ENCODE measurements at places on chromosomes 2 and 18.
A peak's percentile ranks its signal among the peaks of the same experiment; 100 is the strongest.

- no peak for DNase-seq
Measured at GRCh38 chr2:161232571-161232970, 72.3 kb downstream of the TANK start.

DNA sequence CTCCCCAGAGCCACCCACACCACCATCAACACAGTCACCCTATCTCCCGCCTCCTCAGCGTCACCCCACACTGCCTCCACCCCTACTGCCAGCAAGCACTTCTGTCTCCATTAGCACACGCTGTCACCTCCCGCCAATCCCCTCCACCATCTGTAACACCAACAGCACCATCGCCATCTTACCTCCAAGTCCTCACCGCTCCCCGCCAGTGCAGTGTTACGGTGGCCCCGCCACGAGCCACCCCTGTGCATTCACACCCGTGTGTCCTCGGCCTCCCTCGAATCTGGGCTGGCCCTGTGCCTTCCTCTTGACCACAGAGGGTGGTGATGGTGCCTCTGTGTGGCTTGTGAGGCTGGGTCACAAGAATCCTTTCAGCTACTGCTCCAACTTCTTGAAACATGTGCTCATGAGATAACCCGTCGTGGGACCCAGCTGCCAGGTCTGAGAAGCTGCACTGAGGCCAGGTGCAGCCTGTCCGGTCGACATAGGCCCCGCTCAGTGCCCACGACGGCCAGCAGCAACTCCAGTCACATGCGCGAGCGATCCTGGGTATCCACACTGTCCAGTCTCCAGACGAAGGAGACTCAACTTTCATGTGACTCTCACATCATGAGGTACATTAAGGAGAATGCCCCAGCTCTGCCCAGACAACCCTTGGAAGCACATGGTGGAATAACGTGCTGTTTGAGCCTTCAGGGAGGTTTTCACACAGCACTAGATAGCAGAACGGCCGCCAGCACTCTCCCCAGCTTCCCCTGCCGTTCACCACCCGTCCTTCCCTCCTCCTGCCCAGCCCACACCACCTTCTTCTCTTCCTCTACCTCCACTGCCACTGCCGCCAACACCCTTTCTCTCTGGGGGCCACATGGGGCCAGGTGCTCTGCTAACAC, 72.6 kb upstream of the ASB18 start:
- DNase-seq, result no peak

GRCh38 chr2:176136374-176137251, 7.1 kb downstream of the HOXD8 start:
- no peak for DNase-seq

- no peak for DNase-seq
Measured at GRCh38 chr2:158997037-158997790, 28.8 kb downstream of the TANC1 start.

DNA sequence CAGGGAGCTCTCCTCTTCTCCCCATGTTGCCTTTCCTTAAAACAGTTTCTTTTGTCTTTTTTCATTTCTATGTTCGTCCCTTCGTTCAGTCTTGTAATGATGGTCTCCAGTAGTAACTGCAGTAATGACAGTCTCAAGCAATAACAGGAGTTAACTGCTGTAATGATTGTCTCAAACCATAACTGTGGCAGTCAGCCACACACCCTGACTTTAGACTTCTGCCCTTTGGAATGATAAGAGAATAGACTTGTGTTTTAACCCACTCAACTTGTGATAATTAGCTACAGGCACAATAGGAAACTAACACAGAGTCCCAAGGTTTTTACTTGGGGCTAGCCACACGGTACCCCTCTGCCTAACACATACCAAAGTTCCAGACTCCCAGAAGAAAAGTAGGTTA, 12.1 kb downstream of the TMEM131 start:
- no peak for DNase-seq

DNA sequence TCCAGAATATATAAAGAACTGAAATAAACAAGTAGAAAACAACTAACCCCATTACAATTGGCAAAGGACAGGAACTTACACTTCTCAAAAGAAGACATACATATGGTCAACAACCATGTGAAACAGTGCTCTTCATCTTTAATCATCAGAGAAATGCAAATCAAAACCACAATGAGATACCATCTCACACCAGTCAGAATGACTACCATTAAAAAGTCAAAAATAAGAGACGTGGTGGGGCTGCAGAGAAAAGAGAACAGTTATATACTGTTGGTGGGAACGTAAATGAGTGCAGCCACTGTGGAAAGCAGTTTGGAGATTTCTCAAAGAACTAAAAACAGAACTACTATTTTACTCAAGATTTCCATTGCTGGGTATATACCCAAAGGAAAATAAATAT, 1696.3 kb upstream of the TMEFF2 start:
- DNase-seq, result peak; percentile 10

DNA sequence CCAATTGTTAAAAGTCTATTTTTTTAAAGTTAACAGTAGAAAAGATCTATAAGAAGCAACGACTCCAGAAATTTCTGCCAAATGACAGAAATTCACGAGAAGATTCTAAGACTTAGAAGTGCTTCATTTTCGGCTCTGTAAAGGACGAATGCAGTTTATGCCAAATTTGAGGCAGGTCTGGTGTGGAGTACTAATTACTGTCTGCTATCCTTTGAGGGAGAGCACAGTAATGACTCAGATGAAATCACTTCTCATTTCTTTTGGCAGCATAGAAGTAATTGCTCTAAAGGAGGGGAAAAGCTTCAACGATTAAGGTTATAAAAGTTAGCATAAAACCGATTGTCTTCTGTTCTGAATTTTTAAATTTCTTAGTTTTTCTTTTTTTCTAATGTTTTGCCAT, 11.4 kb downstream of the G6PC2 start:
- no peak for DNase-seq

GRCh38 chr2:54628418-54628817, 95.0 kb upstream of the EML6 start:
- no peak for DNase-seq

- no peak for DNase-seq
Measured at GRCh38 chr2:82656420-82656819, 1802.7 kb downstream of the SUCLG1 start.

GRCh38 chr2:119645173-119645855, 33.7 kb upstream of the TMEM177 start:
- no peak for DNase-seq

GRCh38 chr18:48527461-48527860, 11.4 kb upstream of the CTIF start:
- DNase-seq, result no peak

- DNase-seq, result no peak
Measured at GRCh38 chr2:233801357-233802131, 23.4 kb downstream of the MROH2A start.

DNA sequence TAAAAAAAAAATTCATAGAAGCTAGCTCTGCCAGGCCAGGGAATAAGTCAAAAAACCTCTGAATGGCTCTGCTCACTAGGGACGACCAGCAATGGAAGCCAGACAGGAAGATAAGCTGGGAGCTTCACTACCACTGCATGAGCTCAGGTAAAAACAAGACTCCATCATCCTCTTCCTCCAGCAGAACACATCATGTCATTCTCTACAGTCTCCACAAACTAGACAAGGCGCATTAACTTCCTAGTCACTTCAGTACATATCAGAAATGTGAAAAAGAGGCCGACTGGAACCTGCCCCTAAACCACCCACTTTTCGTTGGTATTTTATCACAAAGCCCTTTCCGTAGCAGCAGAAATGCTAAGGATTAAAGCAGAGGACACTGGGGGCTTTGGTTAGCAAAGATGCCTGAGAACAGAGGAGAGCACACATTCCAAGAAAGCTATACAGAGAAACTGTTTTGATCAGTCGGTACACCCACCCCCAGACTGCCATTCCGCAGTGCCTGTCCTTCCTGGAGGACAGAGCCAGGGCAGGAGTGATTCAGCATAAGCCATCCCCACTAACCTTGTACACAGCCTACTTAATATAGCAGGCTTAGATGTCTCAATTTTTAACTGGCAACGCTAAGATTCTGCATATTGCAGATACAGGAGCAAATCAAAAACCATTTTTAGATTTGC, 53.4 kb downstream of the AAK1 start:
- DNase-seq, result no peak

- DNase-seq, result no peak
Measured at GRCh38 chr18:56568986-56569385, 69.4 kb downstream of the TXNL1 start.

- no peak for DNase-seq
Measured at GRCh38 chr2:196247976-196248280, 76.5 kb upstream of the STK17B start.

- no peak for DNase-seq
Measured at GRCh38 chr18:42533009-42533575, 578.1 kb downstream of the PIK3C3 start.

DNA sequence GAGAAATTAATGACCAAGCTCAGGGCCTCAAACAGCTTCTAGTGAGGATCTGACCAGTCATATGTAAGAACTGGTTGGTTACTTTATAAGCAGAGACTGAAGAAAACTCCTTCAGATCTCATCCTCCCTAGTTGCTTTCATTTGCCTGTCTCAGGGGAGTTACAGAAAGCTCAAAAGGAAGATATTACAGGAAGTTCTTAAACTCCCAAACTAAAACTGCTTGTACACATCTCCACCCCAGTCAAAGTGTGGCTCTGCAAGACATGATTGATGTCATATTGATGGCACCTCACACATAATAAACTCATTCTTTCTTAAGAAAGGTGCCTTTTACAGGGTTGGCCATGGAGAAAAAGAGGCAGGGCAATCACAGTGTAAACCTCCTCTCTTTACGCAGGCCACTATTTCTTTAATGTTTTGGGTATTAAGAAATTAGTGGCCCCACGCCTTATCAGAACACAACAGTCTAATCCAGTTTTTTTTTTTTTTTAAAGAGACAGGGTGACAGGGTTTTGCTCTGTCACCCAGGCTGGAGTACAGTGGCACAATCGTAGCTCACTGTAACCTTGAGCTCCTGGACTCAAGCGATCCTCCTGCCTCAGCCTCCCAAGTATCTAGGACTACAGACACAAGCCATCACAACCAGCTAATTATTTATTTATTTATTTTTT, 62.6 kb upstream of the STK17B start:
- no peak for DNase-seq

- DNase-seq, result no peak
Measured at GRCh38 chr2:43840965-43841364, 2.2 kb downstream of the ABCG8 start.

GRCh38 chr2:196131949-196132925, 39.1 kb downstream of the STK17B start:
- no peak for DNase-seq

DNA sequence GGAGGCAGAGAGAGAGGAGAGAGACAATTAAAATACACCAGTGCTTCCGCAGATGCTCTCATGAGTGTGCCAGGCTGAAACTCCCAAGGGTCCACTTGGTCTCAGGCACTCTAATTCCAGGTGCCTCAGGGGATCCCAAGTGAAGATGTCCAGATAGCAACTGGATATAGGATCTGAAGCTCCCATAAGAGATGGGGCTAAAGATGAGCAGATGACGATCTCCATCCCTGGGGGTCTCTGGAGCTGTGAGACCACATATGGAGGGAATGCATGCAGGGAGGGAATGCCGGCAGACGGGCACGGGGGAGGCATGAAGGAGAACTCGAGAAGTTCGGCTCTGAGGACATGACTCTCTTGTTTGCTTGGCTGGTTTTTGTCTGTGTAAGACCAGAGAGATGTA, 223.7 kb upstream of the RAB6C start:
- peak; percentile 23 for DNase-seq

DNA sequence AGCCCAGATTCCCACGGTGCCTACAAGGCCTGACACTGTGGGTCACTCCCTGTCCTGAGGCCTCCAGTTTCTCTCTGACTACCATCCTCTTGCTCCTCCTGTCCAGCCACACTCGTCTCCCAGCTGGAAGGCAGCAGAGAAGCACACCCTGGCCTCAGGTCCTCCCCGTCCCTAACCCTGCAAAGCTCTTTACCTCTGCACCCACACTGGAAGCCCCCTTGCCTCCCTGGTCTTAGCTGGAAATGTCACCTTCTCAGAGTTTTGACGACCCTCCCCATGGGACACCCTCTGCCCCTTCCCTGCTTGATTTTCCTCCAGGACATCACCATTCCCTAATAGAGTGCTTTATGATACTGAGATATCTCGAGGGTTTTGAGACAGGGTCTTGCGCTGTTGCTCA, 10.6 kb downstream of the RNU2-63P start:
- DNase-seq, result no peak

- no peak for DNase-seq
Measured at GRCh38 chr2:84925336-84925723, 19.9 kb downstream of the TMSB10 start.

Measured in NCI-H526 (cell line).